Esophagus squamous epithelium (tissue), 5 donors: ENCODE measurements at places on chromosomes 2 and 18.
A peak's percentile ranks its signal among the peaks of the same experiment; 100 is the strongest.

DNA sequence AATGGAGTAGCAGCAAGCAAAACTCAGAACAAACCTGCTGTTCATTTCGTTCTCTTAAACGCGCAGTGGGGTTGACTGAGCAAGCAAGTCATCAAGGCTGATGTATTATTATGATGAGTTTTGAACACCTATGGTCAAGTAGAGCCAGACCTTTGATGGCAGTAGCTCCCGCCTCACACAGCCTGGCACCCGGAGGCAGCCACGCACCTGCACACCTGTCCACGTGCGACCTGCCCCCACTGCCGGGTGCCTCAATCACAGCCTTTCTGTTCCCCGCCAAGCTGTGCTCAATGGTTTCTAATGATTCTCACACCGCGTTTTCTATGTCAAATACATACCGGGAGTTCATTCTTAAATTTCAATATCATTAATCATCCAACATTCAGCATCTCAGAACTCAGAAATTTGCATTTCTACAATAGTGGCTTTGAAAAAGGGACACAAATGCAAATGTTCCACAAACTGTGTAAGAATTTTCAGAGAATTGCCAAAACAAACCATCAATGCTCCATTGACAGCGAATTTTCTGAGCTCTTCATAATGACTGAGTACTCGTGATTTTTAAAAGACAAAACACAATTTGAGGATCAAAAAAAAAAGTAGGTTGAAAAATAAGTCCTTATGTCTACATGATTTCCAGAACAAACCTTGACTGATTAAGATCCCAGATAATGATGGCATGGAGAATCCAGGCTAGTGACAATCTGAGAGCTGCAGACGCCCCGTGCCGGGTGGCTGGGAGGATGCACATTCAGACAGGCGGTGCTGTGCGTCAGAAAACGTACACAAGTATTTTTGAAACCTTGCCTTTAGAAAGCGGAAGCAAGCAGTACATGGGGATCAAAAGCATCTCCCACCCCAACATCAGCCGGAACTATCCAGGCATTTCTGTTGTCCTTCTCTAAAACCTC lies 56.6 kb downstream of the HDAC4 start:
- no peak for DNase-seq

DNA sequence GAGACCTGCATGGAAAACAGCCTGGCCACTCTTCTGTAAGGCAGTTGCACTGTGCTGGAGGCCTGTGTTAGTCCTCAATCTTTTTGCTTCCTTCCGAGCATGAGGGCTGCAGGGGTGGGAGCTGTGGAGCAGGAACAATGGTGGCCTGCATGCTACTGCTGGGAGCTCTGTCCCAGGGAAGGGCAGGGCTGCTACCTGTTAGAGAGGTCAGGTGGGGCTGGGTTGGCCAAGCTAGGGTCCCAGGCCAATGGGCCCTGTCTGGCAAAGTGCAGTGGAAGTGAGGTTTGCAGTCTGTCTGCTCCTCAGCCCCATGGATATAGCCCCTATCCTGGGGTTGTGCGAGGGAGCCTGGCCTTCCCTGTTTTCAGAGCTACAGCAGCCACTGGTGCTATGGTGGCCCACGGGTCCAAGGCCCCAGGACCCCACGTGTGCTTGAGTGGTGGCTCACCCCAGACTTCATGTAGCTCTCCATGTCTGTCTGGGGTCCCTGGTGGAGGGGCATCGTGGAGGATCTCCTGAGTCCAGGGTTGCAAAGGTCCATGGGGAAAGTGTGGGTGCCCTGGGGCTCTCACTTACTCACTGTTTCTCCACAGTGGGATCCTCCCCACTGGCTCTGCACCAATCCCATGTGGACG lies 1212.6 kb upstream of the NXPH2 start:
- no peak for DNase-seq

GRCh38 chr2:192146069-192147015 lies 48.4 kb downstream of the TMEFF2 start:
- no peak for DNase-seq

GRCh38 chr2:144409241-144409640 lies 110.7 kb downstream of the ZEB2 start:
- no peak for DNase-seq

DNA sequence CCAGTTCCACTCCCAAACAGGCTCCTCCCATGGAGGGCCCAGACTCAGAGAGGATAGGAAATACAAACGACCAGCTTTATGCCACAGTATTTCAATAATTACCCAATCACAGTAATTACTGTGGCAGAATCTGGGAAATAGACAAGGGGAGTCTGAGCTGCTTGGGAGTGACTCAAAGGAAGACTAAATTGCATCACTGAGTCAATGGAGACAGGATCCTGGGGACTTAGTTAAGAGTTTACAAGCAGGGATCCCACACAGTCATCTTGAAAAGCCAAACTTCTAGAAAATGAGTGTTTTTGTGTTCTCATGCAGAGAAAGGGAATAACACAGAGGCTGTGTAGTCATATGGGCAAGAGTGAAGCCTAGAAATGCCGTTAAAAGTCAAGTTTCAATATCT lies 1142.1 kb downstream of the CNTNAP5 start:
- DNase-seq: no peak

- no peak for DNase-seq
Measured at GRCh38 chr2:2134037-2134436, 197.0 kb downstream of the MYT1L start.

DNA sequence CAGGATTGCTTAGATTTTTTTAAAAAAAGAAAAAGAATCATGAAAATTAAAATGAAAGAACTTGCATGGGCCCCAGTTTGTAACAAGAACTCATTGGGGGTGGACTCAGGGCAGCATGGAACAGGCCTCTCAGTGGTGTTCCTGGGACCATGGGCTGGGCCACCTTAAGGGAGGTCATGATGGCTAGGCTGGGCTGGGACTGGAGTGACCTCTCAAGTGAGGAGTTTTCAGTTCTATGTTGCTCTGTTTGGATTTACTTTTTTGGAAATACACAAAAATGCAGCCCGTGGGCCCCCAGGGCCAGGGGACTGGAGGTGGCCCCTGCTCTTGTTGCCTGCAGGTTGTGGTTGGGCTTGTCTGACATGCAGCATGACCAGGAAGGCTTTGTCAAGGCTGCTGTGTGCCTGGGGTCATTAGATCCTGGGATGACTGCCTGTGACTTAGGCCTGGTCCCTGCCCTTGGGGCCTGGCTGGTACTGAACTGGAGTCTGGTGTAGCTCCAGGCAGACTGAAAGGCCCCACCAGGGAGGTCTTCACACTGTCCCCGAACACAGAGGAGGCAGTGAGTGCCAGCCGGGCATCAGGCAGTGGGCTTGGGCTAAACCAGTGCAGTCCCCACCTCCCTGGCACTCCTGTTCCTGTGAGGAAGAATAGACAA lies 115.6 kb downstream of the GLI2 start:
- no peak for DNase-seq

GRCh38 chr2:109176928-109177327 lies 47.9 kb downstream of the SH3RF3 start:
- DNase-seq: no peak

GRCh38 chr2:10274376-10274775 lies 28.3 kb upstream of the HPCAL1 start:
- no peak for DNase-seq

DNA sequence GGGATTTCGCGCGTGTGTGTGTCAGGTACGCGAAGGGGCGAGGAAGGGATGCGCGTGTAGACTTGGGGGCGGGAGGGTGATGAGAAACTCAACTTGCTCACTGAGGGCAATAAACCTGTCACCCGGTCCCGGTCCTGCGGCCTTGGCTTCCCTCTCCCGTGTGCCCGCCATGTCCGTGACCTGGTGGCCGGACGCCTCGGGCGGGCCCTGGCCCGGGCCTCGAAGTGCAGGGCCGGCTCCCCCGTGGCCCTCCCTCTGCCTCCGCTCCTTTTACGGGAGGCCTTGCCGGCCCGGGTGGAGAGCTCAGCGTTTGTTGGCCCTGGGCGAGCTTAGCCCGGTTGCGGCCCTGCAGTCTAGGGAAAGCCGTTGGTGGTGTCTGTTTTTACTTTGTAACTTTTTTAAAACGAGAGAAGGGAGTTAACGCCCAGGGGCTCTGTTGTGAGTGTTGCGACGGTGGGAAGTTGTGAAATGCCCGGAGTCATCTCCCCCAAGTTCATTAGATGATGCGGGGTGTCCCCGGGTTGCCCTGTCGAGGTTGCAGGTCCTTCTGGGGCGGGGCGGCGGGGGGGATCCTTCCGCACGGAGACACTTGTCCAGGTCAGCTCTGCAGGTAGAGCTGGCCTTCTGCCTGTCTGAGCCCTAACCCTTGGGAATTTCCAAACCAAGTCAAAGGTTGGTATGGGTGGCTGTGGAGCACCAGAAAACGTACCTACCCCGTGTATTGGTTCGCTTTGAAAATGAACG lies 883 bp downstream of the SMCHD1 start:
- DNase-seq: peak; percentile 22

- no peak for DNase-seq
Measured at GRCh38 chr2:166365803-166366420, 9.8 kb downstream of the SCN9A start.

- DNase-seq: no peak
Measured at GRCh38 chr2:230505162-230505561, 89.2 kb downstream of the SP100 start.

DNA sequence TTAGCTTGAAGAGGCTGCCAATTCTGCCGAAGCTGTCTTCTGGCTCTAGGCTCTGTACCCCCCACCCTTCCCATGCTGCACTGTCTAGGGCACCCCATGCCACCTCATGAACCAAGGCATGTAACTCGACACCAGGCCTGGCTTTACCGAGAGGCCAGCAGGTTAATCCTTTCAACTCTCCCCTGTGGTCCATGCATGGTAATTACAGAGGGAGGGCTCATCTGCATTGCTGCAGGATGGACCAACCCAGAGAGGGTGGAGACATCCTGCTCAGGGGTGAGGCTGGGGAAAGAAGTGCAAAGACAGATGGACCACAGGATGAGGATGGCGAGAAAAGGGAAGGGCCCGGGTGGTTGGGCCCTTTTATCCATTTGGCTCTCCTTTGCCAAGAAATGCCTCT lies 65.8 kb downstream of the KCTD1 start:
- no peak for DNase-seq

GRCh38 chr2:12032398-12032797 lies 286.0 kb downstream of the LPIN1 start:
- no peak for DNase-seq

GRCh38 chr2:86785456-86785855 lies 5.3 kb downstream of the CD8A start:
- DNase-seq: no peak

DNA sequence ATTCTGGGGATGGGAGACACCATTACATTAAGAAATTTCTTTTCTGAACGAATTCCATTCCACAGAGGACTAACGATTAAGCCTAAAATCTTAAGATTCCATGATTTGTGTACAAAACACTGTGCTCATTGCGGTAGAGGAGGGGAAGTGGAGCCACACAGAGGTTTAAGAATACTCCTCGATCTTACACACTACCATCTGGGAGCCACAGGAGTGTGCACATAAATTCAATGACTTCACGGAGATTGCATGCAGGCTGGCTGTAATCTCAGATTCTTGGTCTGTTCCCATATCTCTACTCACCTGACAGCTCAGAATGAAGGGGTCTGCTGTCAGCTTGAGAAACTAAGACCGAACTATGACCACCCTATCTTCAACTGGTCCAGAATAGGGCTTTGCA lies 762 bp downstream of the VPS4B start:
- no peak for DNase-seq

GRCh38 chr18:37225279-37225678 lies 340.3 kb downstream of the CELF4 start:
- no peak for DNase-seq
